ENCODE measurements at places on chromosomes 16 and 17. TPM values are rescaled to one million over a fixed set of nuclear protein-coding genes. Genes with fewer than 3 reads are reported as not detected.

The NR1D1 gene
- total RNA-seq = 5.2 TPM

The GRIN2A gene
- not detected for total RNA-seq

The MAPK7 gene
- total RNA-seq = 41.4 TPM

The TLCD2 gene
- total RNA-seq = 0.75 TPM

The VPS35 gene
- 86.8 TPM for total RNA-seq

The FLYWCH2 gene
- 20.5 TPM for total RNA-seq

The RNF222 gene
- 0.18 TPM for total RNA-seq

The MT1A gene
- total RNA-seq = not detected

The TSPOAP1 gene
- 60.9 TPM for total RNA-seq

The GALNS gene
- 38.2 TPM for total RNA-seq

The KRTAP3-2 gene
- not detected for total RNA-seq

The HBA1 gene
- total RNA-seq = not detected

The PLEKHG4 gene
- 9.2 TPM for total RNA-seq

The NDE1 gene
- 133 TPM for total RNA-seq

The MGAT5B gene
- total RNA-seq = 0.08 TPM

The HSD17B2 gene
- total RNA-seq = not detected

The EVPLL gene
- total RNA-seq = not detected

The CD300E gene
- total RNA-seq = not detected
